ENCODE measurements at places on chromosomes 7 and 10.

DNA sequence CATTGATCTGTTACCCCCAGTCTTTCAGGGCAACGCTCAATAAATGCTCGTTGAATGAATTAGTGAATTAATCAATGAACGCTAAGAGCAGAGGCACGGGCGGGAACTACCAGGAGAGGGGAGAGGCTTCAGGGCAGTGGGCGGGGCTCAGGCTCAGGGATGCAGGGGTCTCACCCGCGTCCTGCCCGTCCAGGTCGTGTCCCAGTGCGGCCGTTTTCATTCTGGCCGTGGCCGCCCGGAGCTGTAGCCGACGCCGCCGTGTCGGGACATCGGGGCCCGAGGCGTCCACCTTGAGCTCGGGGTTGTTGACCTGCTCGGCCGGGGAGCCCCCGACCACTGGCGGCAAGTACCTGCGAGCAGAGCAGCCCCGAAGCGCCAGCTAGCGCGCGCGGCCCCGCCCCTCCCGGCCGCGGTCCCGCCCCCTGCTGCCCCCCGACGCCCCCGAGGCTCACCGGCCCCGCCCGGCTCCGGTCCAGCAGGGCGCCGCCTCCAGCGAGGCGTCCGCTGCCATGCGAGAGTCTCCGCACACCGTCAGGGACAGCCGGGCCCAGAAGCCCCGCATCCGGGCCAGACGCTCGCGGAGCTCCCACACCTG lies 2.8 kb upstream of the GAL3ST4 start:
- DNase-seq = no peak

DNA sequence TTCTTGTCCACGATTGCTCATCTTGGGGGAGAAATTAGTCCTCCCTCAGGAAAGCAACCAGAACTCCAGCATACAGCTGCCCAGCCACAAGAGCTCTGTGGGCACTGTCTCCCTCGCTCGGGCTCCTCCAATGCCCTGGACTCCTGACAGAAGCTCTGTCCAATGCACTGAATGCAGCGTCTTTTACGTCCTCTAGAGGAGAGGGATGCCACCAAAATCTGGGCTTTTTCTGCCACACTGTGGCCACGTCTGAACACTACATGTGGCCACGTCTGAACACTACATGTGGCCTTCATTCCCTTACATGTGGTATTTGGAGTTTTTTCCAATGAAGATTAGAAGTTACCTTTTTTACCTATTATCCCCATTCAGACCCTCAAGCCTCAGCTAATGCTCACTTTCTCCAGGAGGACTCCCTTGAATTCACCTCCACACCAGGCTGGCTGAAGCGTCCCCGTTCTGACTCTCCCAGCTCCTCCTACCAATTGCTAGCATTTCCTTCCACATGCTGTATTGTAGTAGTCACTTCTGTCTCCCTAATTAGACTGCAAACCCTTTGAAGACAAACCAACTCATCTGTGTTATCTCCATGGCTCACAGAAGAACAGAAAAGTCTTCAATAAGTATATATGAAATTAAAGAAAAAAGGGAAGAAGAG lies 134.3 kb upstream of the PDE1C start:
- DNase-seq = peak; percentile 53

GRCh38 chr7:121020249-121020988 lies 31.9 kb downstream of the CPED1 start:
- no peak for DNase-seq

- DNase-seq = no peak
Measured at GRCh38 chr10:11670381-11670780, 58.9 kb upstream of the USP6NL start.

DNA sequence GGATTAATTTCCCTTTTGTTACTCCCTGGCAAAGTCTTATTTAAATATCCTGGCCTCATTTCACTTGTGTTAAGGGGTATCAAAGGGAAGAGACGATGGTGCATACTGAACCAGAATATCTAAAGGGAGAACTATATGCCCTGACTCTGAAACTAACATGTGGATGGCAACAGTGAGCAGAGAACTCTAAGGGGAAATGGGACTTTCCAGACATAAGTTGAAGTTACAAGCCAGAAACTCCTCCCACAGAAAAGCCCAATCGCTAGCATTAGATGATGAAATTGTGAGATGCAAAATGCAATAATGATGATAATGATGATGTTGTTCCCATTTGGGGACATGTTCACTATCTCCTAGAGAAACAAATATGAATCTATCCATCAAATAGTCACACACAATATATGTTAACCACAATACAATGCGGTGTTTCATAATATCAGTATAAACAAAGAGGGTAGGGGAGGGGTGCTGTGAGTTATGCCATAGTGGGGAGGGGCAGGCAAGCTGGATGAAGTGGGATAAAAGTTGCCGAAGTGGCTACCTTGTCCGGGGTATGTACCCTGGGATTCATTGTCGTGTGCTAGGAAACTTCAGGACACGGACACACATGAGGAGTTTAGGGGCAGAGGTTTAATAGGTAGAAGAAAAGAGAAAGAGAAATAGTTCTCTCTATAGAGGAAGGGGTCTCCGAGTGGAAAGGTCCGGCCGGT lies 37.1 kb downstream of the TMEM229A start:
- no peak for DNase-seq

- DNase-seq = no peak
Measured at GRCh38 chr10:126097558-126098225, 201.3 kb downstream of the FANK1 start.

GRCh38 chr7:28065721-28066285 lies 114.8 kb downstream of the JAZF1 start:
- no peak for DNase-seq

GRCh38 chr7:2725178-2726105 lies 37.4 kb downstream of the AMZ1 start:
- DNase-seq = no peak

DNA sequence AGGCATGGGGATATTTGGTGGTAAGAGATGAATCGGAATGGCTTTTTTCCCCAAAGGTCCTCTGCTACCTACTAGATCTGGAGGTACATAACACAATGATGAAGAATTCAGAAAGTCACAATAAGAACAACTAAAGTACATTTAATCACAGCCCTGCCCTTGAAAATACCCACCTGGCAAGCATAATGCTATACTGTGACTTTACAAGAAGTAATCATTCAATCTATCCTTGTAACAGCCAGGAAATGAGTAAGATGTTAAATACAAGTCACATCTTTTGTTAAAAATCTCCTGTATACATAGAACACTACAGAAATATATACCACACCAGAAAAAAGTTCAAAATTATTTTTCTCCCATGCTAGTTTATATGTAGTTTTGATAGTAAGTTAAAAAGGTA lies 108.3 kb upstream of the ABCB5 start:
- DNase-seq = no peak

DNA sequence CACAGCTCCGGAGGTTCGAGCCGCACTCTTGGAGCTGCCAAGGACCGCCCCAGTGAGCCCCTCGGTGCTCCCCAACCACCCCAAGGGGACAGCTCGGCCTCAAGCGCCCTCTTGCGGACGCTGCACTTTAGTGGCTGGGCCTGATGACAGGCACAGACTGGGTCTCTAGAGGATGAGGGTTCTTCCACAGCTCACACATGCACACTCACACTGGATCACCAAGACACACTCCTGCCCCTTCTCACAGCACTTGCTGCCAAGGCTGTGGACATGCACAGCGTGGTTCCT lies 2.1 kb downstream of the RET start:
- DNase-seq = no peak

DNA sequence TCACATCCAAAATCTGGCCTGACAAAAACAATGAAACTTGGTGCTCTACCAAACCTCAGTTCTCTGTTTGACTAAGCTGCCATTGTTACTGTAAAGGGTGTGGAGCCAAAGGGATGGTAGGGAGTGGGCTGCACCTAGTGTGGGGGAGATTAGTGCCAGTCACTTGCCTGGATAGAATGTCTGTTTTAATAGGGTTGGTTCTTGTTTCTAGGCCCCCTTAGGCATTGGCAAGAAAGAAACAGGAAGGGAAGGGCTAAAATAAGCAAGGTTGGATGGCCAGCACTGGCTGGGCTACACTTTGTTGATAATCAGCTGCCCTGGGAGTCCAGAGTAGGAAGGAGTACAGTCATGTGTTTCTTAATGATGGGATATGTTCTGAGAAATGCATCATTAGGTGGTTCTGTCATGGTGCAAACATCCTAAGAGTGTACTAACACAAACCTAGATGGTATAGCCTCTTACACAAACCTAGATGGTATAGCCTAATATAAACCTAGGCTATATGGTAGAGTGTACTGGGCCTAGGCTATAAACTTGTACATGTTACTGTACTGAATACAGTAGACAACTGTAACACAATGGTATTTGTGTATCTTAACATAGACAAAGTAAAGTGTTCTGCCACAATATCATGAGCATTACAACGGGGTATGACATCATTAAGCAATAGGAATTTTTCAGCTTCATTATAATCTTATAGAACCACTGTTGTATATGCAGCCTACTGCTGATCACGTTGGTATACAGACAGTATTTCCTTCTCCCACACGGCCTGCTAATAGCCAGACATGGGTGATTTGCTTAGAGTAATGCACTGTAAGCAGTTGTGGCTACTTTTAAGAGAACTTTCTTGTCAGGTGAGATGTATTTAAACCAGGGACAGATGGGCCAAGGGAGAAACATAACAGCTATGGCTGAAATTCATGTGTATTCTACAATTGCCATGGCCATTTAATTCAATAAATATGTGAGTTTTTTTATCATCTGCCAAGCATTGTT lies 15.4 kb downstream of the BBIP1 start:
- no peak for DNase-seq

GRCh38 chr10:62414359-62414758 lies 40.2 kb downstream of the ZNF365 start:
- no peak for DNase-seq

DNA sequence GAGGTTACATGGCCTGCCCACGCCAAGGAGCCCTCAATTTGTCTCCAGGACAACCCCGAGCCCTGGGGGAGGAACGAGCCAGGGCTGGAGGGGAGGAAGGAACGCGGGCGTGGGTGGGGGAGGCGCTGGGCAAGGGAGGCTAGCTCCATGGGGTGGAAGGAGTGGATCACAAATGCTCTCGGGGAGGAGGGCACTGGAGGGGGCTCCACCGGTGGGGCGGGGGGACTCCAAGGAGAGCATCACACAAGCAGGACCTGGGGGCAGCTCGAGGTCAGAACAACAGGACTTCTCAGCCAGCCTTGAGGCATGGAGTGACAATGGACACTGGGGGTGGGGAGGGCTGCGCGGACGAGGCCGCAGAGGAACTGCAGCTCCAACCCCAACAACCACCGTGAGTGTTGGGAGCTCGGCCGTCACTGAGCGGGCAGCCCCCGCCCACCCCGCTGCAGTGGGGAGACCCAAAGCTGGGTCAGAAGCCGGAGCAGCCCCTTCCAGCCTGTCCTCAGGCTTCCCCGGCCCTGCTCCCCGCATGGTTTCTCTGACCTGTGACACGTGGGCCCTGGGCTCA lies 41.1 kb downstream of the STK32C start:
- no peak for DNase-seq

DNA sequence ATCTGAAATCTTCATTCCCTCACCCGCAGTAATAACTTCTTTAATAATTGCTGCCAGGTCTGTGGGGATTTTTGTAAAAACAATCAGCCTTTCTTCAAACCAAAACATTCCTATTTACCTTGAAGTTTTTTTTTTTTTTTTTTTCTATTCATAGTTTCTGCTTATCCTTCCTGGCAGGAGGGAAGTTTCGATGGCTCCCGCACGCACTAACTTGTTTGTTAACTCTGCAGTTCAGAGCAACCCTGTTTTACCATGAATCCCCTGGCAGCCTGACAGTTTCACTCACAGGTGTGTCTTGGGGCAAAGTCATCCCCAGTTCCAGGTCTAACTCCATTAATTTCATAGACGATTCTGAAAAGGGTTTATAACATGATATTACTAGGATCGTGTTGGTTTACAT lies 149.3 kb downstream of the KLF6 start:
- no peak for DNase-seq

DNA sequence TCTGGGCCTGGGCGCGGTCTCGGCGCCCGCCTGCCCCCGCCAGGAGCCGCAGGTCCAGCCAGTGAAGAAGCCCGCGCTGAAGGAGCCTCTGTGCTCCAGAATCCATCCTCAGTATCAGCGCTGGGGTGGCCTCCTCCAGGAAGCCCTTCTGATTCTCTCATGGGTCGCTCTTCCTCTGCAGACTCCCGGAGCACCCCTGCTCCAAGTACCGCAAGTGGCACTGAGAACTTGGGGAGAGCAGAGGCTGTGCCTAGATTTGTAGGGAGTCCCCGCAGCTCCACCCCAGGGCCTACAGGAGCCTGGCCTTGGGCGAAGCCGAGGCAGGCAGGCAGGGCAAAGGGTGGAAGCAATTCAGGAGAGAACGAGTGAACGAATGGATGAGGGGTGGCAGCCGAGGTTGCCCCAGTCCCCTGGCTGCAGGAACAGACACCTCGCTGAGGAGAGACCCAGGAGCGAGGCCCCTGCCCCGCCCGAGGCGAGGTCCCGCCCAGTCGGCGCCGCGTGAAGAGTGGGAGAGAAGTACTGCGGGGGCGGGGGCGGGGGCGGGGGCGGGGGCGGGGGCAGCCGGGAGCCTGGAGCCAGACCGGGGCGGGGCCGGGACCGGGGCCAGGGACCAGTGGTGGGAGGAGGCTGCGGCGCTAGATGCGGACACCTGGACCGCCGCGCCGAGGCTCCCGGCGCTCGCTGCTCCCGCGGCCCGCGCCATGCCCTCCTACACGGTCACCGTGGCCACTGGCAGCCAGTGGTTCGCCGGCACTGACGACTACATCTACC lies at the start of gene ALOX5:
Gene ALOX5 (plus strand): TSS at position 641 of the 774 bp plus-strand sequence. CDS start 64 bp downstream, at position 705.
- DNase-seq = no peak

- no peak for DNase-seq
Measured at GRCh38 chr7:22438994-22439393, 61.0 kb downstream of the STEAP1B start.

- DNase-seq = no peak
Measured at GRCh38 chr7:64892116-64892515, 11.0 kb upstream of the ZNF273 start.

DNA sequence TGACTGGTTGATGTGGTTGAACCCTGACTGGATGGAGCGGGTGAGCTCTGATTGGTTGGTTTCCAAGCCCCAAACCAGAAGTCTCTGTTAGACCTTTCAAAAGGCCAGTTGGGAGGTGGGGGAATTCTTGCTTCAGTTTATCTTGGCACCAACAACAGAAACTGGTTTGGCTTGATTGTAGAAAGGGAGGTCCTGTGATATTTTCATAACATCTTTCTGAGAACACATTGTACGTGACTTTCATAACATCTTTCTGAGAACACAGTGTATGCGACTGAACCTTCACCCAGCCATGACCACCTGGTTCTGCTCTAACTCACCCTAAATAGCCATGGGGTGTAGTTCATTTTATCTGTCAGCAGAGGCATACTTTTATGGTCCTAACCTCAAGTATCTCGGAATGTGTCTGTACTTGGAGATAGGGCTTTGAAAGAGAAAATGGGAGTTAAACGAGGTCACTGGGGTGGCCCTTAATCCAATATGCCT lies 88.3 kb downstream of the GALNT17 start:
- DNase-seq = no peak

Measured in fibroblast of skin of left quadriceps (primary cell).